ENCODE measurements at places on chromosomes 3 and 15. TPM values are rescaled to one million over a fixed set of nuclear protein-coding genes. Genes with fewer than 3 reads are reported as not detected.

- no peak for DNase-seq
Observed at GRCh38 chr3:74075241-74075640, 450.5 kb upstream of the PDZRN3 start.

- DNase-seq: peak; percentile 56
Observed at GRCh38 chr3:46923559-46924350, 46.2 kb downstream of the PTH1R start.

DNA sequence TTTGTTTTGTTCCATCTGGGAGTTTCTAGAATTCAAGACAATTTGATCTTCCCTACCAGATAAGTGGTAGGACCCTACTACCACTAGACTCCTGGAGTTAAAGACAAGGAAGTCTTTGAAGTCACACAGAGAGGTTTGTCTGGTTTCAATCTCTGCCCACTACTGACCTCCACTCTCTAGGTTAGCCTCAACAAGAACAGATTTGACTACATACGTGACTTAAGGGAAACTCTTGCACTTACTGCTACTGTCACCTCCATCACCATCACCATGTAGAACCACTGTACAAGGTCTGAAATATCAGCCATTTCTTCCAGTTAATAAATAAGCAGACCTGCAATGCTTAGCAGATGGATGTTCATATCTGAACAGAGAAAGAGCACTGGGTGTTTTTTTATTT lies 148.3 kb upstream of the ARHGEF26 start:
- no peak for DNase-seq

DNA sequence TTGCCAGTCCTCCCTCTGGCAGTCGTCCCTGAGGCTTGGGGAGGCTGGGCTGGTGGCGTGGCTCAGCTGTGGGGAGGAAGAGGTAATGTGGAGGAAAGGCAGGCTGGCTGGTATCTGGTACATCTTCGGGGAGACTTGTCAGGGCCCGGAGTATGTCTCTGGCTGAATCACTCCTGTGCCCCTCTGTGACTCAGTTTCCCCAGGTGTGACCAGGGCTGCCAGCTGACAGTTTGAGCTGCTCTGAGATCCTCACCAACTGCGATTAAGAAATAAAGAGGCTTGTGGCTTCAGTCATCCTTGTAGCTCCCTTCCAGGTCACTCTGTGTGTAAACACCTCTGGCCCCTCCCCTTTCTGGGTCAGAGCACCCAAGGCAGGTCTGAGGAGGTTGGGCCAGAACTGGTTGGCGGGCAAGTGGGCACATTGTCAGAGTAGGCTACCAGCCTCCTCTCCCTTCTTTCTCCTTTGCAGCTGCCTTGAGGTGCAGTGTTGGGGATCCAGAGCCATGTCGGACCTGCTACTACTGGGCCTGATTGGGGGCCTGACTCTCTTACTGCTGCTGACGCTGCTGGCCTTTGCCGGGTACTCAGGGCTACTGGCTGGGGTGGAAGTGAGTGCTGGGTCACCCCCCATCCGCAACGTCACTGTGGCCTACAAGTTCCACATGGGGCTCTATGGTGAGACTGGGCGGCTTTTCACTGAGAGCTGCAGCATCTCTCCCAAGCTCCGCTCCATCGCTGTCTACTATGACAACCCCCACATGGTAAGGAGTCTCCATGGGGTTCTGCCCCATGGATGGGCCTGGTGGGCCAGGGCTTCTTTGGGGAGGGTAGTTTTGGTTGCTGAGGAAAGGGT lies 3.0 kb downstream of the TEX264 start:
- DNase-seq: no peak

The STAB1 gene
- not detected for total RNA-seq
